ENCODE measurements at places on chromosomes 1 and 21.

GRCh38 chr1:201354901-201355295 is 22.6 kb downstream of the TNNT2 start:
- no peak for DNase-seq

GRCh38 chr1:226545836-226546596 is 2.5 kb upstream of the STUM start:
- no peak for DNase-seq

GRCh38 chr1:39508857-39509305 is 17.4 kb downstream of the BMP8A start:
- DNase-seq: no peak

DNA sequence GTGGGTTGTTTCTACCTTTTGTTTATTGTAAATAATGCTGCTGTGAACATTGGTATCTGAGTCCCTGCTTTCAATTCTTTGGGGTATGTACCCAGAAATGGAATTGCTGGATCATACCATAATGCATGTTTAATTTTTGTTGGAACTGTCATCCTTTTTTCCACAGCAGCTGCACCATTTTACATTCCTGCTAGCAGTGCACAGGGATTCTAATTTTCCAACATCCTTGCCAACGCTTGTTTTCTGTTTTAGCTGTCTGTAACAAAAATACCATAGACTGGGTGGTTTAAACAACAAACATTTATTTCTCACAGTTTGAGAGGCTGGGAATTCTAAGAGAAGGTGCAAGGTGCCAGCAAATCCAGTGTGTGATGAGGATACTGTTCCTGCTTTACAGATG is 65.1 kb downstream of the RAVER2 start:
- no peak for DNase-seq

GRCh38 chr1:159960721-159961381 is 6.8 kb upstream of the SLAMF9 start:
- DNase-seq: no peak

DNA sequence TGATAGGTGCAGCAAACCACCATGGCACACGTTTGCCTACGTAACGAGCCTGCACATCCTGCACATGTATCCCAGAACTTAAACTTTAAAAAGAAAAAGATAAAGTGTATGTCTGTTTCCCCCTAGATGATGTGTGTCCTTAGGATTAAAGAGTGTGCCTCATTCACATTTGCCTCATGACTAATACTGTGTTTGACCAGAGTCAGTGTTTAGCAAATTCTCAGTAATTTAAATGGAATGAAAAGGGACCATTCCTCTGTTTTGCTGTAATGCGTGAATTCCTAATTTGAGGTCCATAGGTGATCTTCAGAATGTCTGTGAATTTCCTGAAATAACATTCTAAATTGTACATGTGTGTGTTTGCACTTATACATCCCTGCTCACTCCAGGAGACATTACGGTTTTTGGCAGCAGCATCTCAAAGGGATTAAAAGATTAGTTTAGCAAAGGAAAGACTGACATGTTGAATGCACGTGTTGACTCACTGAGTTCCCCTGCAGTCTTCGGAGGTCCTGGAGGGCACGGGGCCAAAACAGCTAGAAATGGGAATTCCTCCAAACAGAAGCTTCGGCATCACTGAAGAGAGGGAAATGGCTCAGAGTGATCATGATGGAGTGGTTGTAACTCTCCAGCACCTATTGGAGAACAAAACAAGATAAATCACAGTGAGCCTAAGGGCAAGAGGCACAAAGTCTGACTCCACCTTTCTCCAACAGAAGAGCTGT is 19.1 kb upstream of the SLC35F3 start:
- no peak for DNase-seq

DNA sequence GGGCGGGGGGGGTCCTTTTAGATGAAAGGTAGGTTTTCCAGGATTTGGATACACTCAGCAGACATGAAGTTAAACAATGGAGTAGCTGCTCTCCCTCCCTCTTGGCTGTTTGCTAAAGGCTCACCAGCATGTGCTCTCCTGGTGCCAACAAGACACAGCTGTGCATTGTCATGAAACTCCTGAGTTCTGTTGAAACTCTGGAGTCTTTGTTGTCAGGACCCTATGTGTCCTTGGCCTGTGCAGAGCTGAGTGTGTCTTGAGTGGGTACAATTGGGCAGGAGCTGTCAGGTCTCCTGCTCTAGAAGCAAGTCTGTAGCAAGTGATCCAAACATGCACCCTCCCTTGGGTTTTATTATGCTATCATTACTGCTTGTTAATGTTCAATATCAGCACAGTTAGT is 12.7 kb downstream of the TBX19 start:
- no peak for DNase-seq

Data from upper lobe of left lung (tissue), 6 donors.